ENCODE measurements at places on chromosomes 3 and 15.

GRCh38 chr3:98589331-98590036, 3.9 kb downstream of the CPOX start:
- DNase-seq: peak; percentile 53

- no peak for DNase-seq
Measured at GRCh38 chr3:46984591-46985459, 5.4 kb downstream of the NBEAL2 start.

DNA sequence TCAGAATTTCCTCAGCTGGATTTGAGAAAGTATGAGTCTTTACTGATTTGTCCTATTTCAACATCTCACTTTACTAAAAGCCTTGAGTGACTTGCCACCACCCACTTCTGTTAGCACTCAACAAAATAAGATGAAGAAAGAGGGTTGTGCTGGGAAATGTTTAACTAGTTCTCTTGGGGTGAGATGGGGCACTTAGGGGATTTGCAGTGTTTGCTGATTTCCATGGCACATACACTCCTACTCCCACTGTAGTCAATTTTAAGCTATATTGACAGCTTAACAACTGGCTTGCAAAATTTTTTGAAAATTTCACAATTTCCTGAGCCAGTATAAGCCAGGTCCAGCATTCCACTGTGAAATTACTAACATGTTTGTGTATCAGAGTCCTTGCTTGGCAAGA, 463.1 kb upstream of the ARHGEF26 start:
- no peak for DNase-seq

DNA sequence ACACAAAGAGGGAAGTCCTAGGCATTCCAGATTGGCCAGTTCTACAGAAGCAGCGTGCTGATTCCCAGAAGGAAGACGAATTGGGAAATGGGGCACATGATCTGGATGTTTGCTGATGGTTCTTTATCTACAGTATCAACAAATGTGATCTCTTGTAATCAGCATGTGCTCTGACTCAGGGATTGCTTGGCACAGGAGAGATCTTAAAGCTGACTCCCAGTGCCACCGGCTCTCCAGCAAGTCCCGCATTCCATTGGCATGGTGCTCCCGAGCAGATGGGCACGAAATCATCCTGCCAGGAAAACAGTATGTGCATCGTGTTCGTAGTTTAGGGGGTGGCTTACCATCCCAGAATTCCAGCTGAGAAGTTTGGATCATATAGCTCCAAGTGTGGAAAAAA, 259.9 kb upstream of the NR2F2 start:
- DNase-seq: no peak

DNA sequence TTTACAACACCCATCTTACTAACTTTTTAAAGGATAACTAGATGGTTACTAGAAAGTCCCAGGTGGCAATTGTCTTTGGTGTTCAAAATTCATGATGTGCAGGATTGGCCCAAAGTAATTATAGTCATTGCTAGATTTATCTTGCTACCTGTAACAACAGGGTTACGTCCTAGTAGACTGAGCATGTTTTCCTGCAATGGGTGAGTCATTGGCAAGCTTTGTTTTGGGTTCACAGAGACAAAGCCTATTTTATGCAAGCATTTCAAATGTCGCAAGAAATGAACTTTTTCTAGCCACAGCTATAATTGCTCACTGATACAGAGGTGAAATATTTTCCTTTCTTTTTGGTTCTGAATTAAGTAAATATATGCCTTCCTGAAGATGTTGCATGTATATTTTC, 267.6 kb downstream of the AGBL1 start:
- DNase-seq: no peak

- DNase-seq: no peak
Measured at GRCh38 chr15:94162939-94163338, 68.4 kb upstream of the MCTP2 start.

DNA sequence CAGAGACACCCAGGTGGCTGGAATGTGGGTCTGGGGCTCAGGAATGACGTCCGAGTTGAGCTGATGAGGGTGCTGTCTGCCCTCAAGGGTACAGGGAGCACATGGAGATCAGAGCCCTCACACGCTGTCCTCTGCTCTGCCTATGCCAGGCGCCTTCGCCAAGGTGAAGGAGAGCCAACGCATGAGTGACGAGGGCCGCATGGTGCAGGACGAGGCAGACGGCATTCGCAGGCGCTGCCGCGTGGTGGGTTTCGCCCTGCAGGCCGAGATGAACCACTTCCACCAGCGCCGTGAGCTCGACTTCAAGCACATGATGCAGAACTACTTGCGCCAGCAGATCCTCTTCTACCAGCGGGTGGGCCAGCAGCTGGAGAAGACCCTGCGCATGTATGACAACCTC, 9.1 kb downstream of the SNX33 start:
- no peak for DNase-seq

GRCh38 chr3:9214599-9214998, 34.8 kb downstream of the SRGAP3 start:
- no peak for DNase-seq

DNA sequence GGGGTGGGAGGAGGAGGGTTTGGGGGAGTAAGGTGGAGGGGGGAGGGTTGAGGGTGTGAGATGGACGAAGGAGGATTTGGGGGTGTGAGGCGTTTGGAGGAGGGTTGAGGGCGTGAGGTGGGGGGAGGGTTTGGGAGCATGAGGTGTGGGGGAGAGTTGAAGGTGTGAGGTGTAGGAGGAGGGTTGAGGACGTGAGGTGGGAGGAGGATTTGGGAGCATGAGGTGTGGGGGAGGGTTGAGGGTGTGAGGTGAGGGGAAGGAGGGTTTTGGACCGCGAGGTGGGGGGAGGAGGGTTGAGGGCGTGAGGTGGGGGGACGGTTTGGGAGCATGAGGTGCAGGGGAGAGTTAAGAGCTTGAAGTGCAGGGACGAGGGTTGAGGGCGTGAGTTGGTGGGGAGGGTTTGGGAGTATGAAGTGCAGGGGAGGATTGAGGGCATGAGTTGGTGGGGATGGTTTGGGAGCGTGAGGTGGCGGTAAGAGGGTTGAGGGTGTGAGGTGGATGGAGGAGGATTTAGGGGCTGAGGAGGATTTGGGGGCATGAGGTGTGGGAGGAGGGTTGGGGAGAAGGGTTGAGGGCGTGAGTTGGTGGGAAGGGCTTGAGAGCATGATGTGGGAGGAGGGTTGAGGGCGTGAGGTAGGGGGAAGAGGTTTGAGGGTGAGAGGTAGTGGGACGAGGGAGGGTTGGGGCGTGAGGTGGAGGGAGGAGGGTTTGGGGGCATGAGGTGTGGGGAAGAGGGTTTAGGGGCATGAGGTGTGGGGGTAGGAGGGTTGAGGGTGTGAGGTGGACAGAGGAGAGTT, 1.2 kb downstream of the MLF1 start:
- DNase-seq: no peak

DNA sequence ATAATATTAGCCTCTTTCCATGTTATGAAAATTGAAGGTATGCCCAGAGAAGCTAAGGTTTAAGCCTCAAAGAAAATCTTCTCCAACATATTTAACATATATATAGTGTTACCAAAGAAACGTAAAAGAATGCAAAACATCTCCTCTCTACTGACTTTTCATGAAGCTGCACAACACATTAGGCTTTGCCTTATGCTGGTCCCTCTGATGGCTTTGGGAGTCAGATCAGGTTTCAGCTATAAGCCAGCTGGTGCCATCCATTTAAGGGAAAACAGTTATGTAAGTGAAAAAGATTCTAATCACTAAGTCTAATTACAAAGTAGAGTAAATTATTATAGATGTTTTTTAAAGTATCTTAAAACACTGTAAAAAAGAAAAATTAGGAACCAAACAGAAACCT, 410.5 kb downstream of the LSAMP start:
- DNase-seq: no peak

DNA sequence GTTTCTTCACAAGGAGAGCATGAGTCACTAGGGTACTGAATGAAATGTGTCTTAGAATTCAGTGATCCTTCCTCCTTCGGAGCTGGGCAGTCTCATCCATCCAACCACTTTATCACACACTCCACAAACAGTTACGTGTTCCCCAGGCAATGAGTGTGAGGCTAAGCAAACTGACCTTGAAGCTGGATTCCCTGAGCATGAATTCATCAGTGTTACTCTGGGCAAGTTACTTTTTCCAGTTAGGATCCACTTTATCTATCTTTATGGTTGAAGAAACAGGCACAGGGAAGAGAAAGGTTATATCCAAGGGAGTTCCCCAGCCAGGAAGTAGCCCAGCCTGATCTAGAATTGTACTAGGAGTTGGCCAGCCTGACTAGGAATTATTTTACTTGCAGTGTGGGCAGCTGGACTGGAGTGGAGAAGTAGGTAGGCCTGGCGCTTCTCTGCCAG, 17.1 kb upstream of the GCNT3 start:
- DNase-seq: no peak

DNA sequence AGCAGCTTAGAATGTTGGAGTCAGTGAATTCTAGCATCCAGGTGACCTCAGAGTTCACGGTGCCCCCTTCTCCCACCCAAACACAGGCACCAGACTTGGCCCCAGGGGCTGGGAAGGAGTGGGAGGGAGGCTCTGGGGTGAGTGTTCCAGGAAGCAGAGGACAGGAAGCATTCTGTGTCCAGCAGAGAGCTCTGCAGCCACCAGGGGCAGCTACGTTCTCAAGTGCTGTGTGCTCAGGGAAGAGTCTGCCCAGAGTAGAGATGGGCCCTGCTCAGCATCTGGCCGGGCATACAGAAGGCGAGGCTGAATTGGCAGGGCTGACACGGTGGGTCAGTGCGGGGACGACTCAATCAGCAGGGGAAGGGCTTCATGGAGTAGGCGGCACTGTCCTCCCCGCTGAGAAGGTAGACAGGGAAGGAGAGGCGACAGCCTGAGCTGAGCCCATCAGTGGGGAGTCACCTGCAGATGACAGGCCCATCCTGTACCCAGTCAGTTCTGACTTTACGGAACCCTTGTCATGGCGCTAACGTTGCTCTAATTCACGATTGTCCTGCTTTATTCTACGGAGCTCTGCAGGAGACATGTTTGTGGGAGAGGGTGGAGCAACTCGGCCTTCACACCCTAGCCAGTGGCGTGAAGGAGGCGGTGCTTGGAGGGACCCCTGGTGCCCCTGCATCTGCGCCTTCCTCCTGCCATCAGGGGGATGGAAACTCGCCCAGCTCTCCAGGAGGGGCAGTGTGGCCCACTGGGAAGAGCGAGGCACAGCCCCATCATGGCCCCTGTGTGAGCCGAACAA, 82.2 kb downstream of the C3orf70 start:
- no peak for DNase-seq
